ENCODE measurements at places on chromosomes 2 and 18.

DNA sequence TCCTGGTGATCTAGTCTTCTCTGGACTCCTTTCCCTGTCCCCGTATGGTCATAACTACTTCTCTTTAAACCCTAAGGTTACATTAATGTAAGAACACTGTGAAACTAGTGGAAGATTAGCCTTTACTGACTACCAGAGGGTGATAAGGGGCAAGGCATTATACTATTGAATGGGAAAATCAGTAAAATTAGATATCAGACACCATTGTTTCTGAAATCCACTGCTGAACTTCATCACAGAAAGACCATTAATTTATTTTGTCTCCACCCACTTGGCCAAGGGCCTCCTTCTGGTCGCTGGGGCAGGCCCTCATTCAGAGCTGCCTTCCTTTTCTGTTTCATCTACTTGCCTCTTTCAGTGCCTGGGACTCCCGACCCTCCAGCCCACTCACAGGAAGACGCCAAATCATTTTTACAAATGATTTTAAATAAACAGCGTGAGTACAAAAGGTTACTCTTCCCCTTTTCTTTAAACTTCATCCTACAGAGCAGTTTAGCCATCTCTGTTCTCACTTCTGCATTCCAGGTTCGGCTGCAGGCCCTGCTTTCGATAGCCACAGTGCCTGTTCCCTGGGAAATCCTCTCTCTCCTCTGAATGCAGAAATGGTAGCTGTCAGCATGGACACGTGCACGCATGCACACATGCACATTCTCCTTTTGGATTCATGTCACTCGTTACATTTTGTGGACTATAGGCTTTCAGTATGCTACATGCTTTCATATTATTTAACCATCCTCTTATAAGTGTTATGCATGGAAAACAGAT is 70.3 kb upstream of the DOCK10 start:
- no peak for DNase-seq

- no peak for DNase-seq
Measured at GRCh38 chr2:183259921-183260320, 135.7 kb downstream of the NUP35 start.

GRCh38 chr18:57976230-57976773 is 67.7 kb upstream of the NEDD4L start:
- no peak for DNase-seq

DNA sequence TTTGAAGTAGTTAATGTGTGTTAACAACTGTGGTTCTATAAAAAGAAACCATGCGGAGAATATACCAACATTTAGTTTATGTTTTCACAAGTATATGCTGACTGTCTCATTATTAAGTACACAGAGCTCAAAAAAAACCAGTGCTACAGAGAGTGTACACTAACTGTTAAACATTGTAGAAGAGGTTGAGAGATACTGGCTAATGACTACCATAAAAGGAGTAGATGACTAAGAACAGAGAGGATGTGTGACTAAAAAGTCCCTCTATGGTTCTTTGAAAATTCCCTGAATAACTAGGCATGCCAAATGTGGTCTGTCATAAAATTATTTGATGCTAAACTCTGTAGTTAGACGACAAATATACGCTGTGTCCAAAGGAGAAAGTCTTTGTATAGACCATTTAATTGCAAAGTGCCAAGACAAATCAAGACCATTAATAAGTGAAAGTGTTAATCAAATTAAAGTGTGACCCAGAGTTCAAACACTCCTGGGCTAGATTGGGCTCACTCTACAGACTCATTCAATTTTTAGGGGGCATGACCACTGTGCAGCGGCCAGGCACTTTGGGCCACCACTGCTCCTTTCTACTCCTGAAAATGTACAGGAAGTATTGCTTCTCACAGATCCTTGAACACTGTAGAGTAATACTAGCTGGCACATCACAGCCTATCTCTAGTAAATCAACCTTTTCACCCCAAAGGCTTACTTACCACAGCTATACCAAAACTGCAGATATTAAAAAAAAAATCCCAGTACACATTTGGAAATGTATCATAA is 45.1 kb upstream of the SERTAD2 start:
- peak; percentile 12 for DNase-seq

Measured in epithelial cell of prostate (primary cell).